ENCODE measurements at places on chromosomes 5 and 9.

GRCh38 chr5:156328161-156328560 lies 1.2 kb downstream of the SGCD start:
- DNase-seq: no peak

GRCh38 chr9:17387565-17387964 lies 191.3 kb upstream of the SH3GL2 start:
- no peak for DNase-seq

- no peak for DNase-seq
These were observed 166.2 kb downstream of the PAX5 start for GRCh38 chr9:36867672-36868471.

DNA sequence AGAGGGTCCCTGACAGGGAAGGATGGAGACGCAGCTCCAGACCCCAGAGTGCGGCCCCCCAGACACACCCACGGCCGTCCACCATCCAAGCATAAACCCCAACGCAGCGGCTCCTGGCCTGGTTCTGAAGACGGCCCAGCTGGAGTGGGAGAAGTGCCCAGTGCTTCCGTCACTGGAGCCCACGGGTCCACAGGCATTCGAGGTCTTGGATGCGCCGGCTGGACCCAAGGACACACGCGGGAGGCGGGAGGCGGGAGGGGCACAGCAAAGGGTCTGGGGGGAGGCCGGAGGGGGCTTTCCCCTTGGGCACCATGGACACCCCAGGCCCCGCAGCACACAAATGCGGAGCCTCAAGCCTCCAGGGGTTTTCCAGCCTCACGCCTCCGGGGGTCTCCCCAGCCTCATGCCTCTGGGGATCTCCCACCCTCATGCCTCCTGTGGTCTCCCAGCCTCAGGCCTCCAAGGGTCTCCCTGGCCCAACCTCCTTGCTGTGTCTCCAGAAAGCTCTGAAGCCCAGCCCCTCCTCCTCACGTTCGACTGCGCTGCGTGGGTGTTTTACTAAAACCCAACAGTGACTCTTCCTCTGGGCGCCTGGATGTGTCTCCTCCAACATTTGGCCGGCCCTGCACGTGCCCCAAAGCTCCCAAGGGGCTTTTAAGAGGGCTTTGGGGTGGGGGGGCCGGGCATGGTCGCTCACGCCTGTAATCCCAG lies 15.2 kb downstream of the EXD3 start:
- no peak for DNase-seq

Data from stimulated activated CD4-positive, alpha-beta T cell treated with anti-CD3 and anti-CD28 coated beads, Interleukin-15, amount 100 ng/mL, for 1 hour (primary cell).